Effector memory CD4-positive, alpha-beta T cell (primary cell): ENCODE measurements at places on chromosomes 7 and 10.

DNA sequence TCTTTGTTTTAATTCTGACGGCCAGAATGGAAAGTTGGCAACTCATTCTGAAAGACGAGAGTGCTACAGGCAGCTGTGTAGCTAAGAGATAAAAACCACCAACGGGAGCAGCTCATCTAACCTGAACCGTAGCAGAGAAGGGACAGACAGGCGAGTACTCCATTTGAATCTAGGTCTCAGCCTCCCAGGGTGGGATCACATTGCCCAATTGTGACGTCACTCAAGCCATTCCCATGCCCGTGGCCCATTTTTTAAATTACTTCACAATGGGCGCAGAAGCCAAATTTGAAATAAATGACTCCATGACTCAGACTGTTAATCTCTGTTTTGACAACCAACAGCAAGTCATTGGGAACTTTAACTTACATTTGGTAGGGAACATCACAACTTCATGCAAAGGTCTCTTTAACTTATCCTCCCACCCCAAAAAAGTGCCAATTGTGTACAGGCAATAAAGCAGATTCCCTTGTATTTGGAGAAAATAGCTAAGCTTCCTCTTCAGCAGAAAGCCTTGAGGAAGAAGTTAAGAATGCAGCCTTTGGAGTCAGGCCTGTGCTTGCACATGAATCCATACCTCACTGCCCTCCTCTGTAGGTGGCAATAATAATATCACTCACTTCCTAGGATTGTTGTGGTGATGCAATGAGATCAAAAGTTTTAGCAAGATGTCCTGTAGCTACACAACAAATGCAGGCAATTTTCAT is 93.2 kb upstream of the KIF5B start:
- no peak for DNase-seq

GRCh38 chr7:30845426-30846135 is 66.1 kb upstream of the AQP1 start:
- DNase-seq = no peak

DNA sequence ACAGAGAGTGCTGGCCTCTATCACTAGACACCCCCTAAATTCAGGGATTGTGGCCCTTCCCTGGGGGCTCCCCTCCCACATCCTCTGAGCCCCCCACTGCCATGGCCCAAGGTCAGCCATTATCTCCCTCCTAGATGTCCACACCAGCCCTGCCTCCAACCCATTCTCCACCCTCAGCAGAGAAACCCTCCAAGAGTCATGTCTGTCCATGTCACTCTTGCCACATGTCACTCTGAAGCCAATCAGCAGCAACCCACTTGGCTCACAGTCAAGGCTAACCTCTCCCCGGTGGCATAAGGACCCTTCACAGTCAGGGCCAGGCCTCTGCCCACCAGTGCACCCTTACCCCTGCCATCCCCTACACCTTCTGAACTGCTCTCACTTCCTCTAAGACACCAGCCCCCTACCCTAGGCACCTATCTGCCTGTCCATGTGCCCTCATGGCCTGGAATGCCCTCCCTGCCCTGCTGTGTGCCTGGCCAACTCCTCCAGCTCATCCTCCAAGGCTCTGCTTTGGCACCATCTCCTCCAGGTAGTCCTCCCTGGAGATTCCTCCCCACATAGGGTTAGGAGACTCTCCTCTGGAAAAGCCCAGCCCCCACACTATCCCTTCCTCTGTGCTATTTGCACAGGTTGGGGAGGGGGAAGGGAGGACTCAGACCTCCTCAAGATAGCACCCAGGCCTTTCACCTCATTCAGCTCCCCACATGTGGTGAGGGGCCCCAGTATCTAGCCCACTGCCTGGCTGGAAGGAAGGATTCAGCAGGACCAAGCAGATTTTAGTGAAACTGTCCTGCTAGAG is 83.7 kb downstream of the GRID1 start:
- DNase-seq = no peak

DNA sequence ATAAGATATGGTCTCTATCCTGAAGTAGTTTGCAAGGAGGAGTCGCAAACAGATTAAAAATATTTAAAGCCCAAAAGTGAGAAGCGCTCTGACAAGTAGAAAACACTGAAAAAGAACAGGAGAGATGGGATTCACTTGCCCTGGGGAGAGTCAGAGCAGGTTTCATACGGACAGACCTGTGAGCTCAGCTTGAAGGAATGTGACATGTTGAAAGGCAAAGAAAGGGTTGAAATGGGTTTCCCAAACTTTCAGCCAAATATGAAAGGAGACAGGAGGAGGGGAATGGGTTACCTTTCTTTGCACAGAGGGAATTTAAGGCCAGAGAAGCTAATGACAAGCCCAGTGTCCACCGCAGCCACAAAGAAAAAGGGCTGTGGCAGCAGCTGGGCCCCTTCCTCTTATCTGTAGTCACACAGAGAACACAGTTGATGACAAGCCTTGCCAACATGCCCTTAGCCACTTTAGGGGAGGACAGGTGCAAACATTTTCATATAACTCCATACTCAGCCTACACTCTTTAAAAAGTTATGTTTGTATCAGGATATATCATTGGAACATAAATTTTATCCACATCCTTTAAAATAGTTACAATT is 14.9 kb downstream of the HOXA1 start:
- DNase-seq = no peak

GRCh38 chr10:29009464-29009863 is 279.4 kb upstream of the LYZL1 start:
- no peak for DNase-seq

- DNase-seq = no peak
These were observed 35.9 kb upstream of the CCSER2 start for GRCh38 chr10:84292502-84292901.

DNA sequence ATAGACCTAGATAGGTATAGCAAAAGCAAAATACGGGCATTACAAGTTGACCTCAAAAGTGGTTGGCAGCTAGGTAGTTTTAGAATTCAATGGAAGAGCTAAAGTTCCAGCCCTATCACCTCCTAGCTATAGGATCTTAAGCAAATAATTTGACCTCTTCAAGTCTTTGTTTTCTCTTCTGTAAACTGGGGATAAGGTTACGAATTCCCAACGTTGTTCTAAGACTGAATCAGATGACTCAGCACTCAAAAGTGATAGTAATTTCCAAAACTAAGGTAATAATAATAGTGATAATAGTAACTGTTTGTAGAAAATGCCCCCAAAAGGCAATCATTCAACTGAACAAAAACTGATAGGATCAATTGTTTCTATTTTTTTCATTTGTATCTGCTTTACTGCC is 445.2 kb downstream of the KCNMA1 start:
- DNase-seq = no peak

DNA sequence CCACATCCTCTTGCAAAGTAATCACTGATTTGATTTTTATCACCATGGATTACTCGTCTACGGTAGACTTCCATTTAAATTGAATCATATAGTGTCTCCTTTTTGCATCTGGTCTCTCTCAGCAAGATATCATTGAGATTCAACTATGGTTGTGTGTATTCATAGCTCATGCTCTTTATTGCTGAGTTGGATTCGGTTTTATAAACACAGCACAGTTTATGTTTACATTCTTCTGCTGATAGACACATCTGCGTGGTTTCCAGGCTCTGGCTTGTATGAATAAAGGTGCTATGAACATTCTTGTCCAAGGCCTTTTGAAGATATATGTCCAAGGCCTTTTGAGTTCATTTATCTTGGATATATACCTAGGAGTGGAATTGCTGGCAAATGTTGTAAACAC is 356.5 kb upstream of the CELF2 start:
- DNase-seq = no peak

DNA sequence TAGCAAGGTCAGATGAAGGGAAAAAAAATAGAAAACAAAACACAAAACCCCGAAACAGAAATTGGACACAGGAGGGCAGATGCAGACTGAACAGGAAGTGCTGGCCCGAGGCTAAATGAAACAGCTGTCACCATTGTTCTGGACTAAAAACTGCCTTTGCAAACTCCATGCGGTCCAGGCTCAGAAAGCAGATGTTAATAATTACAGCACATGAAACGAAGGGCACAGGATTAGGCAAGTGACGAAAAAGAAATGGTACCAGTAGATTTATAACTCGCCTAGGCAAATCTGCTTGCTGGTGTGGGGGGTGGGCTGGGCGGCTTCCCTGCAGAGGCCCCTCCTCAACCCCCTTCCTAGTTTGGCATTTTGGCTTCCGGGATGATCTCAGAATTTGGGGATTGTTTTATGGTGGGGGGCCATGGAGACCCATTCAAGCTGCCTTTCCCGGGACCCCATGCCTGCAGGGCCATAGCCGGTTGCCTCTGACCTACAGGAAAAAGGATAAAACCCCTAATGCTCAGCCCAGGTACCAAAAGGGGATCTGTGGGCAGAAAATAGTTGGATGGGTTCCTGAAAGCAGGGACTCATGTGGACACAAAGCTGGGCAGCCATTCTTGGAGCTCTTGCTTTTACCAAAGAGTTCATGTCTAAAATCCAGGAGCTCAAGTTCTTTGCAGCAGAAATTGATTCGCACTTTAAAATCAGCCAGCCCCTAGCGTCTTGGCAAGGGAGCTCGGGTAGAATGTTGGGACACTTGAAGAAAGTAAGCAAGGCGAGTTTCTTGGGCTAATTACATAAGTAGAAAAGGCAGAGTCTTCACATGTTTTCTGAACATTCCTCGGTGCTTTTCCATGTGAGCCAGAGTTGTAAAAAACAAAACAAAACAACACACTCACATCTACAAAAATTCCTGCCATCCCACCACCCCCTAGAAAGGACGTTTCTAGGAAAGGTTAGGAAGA is 39.0 kb upstream of the EMX2 start:
- DNase-seq = no peak

DNA sequence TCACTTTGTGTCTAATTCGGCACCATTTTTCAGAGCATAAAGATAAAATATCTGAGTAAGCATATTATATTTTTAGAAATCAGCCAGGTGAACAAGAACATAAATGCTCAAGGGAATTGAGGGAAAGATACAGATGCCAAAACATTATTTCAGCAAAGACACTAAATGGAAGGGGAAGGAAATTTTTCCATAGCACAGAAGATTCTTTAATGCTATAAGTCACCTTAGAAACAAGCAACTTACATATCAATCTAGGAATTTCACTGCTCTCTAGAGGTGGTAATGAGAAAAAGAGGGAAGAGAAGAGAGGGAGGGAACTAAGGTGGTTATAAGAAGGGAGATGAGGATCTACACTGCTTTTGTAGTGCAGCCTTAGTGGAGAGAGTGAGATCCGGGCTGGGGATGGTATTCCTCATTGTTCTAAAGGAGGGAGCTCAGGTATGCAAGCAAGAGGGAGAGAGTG is 20.4 kb downstream of the ZNF365 start:
- no peak for DNase-seq

GRCh38 chr7:135747366-135747765 is 1.2 kb downstream of the FAM180A start:
- DNase-seq = no peak

DNA sequence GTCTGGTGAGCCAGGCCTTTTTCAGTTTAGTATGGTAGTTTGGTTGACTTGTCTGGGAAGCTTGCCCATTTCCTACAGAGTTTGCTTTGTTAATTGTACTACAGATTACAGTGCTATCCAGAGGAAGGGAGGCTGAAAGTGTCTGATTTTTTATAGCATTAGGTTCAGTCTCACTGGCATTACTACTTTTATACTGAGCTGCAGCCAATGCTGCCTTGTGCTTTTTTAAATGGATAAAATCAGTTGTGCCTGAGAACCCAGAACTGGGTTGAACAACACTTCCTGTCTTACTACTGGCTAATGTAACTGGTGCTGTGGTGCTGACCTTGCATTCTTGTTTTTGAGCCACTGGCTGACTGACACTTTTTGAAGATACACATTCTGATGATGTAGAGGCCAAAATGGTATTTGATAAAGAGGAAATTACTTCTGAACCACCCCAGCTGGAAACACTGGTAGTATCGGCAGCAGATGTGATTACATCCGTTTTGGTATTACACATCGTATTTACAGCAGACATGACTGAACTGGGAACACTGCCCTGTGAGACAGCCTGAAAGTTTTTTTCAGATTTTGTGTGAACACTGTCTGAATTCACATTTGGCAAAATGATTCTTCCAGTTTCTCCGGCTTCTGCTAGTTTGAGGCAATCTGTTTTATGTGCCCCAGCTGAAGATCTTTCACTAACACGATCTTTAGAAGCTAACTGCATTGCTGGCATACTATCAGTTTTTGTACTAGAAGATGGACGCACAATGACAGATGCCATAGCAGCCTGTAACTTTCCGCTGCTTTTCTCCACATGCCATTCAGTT is 74.1 kb downstream of the NRBF2 start:
- DNase-seq = no peak

- DNase-seq = no peak
These were observed 11.4 kb upstream of the CSGALNACT2 start for GRCh38 chr10:43126759-43127424.

DNA sequence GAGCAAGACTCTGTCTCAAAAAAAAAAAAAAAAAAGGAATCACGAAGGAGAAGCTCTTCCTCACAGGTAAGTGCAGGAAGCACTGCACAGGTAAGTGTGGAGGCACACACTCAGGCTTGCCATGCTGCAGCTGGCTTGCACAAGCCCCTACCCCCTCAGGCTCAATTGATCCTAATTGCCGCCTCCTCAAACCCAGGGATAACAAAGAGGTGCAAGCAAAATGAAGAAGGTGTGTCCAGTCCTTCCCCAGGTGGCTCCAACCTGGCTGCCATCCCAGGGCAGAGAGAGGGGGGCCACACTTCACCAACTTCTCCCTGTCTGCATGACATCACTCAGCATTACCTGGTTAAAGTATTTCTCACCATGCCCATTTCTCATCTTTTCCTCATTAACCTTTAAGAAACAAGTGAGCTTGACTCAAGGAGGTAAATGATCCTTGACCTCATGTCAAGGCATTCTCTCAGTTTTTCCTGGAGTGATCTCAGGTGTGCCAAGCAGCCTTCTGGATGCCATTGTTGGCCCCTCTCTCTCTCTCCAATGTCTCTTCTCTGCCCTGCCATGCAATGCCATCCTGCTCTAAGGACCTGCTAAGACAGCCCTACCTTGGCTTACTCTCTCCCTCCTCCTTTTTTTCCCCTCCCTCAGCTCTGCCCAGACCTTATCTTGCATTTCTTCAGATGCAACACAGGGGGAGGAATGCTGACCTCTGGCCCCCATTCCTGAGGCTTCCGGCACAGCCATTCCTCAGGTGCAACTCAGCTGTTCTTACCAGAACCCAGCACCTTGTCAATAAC is 13.0 kb upstream of the TRPV6 start:
- no peak for DNase-seq

GRCh38 chr7:151731022-151731441 is 145.9 kb downstream of the PRKAG2 start:
- no peak for DNase-seq

GRCh38 chr7:140478246-140479061 is 851 bp downstream of the MKRN1 start:
- DNase-seq = no peak

GRCh38 chr7:66189695-66190503 is 15.2 kb upstream of the TPST1 start:
- DNase-seq = no peak

- DNase-seq = peak; percentile 3
These were observed 51.1 kb upstream of the IL6 start for GRCh38 chr7:22675917-22676343.

GRCh38 chr7:47965456-47965855 is 14.0 kb downstream of the HUS1 start:
- no peak for DNase-seq

- peak; percentile 64 for DNase-seq
These were observed 29.7 kb downstream of the TRIM8 start for GRCh38 chr10:102673819-102674511.

GRCh38 chr7:371119-371778 is 81.3 kb downstream of the FOXL3 start:
- no peak for DNase-seq
